ENCODE measurements at places on chromosomes 1 and 21.

GRCh38 chr1:3828391-3828790 is 28.6 kb downstream of the CEP104 start:
- no peak overlapping the region for H3K4me3 ChIP-seq
- no peaks in the 10 kb centered on the region for H3K27me3 ChIP-seq
- no peaks in the 10 kb centered on the region for H3K4me1 ChIP-seq
- no peak for DNase-seq
- peaks cover 69% of the 10 kb centered on the region for H3K36me3 ChIP-seq

DNA sequence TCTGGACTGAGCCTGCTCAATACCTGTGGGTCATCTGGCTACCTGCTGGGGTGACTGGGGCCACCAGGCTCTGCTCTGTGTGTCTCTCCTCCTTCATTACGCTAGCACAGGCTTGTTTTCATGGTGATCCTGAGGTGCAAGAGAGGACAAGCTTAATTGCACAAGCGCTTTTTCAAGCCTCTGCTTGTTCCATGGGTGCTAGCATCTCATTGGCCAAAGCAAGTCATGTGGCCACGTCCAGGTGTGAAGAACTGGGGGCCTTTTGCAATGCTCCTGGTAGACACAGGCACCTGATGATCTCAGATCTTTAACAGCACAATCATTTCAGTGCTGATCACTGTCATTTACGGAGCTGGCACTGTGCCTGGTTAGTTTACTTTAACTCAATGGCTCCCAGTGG is 114.6 kb downstream of the KAZN start:
- no peaks in the 10 kb centered on the region for H3K4me1 ChIP-seq
- H3K27ac ChIP-seq = no peak overlapping the region
- DNase-seq = no peak
- no peak overlapping the region for H3K4me3 ChIP-seq
- H3K27me3 ChIP-seq = no peaks in the 10 kb centered on the region

DNA sequence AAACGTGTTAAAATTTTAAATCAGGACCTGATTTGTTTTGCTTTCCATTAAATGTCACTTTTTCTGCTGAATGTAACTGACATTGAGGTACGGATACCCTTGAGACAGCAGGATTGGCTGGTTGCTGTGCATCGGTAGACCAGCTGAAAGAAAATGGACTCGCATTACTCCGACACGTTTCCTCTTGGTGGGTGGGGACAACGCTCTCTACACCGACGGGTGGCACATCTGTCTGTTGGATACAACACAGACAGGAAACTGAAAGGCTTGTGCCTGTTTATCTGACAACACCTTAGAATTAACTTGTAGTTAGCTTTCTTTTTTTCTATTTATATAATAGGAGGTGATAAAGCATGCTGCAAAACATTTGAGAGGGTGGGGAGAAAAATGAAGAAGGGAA is 19.4 kb downstream of the PRPF38A start:
- H3K4me1 ChIP-seq = peaks cover 67% of the 10 kb centered on the region
- peaks cover 45% of the 10 kb centered on the region for H3K36me3 ChIP-seq
- DNase-seq = peak; percentile 87
- H3K4me3 ChIP-seq = peak overlapping the region; percentile 39

GRCh38 chr1:10401281-10401680 is 2.4 kb downstream of the PGD start:
- no peak overlapping the region for H3K4me3 ChIP-seq
- peaks cover 39% of the 10 kb centered on the region for H3K4me1 ChIP-seq
- no peak for DNase-seq
- H3K36me3 ChIP-seq = peaks cover 58% of the 10 kb centered on the region

DNA sequence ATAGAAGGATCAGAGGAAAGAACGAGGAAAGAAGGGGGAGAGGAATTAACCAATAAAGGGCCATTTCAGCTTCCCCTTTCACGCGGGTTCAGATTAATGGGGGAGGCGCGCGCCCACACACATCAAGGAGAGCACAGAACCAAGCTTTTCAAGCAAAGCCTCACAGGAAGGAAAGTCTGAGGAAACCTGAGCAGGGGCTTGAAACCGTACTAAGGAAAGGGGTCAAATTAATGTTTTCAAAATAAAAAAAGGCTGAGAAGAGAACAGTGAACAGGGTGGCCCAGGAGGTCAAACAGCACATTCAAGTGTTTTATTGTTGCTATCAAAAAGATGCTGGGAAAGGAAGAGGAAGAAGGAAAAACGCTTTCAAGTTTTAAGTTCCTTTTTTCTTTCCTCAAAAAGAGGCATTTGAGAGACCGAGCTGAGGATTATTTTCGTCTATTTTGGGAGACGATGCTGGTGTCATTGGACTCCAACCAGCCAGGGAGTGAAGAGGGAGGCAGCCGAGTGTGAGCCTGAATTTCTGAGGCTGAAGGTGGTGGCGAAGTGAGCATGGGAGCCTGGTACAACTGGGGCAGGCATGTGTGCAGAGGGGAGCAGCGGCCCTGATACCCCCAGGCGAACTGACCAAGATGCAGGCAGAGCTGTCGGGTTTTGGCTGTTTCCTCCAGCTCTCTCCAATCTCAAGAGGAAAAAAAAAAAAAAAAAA is 88.4 kb downstream of the PROX1 start:
- H3K36me3 ChIP-seq = no peaks in the 10 kb centered on the region
- DNase-seq = no peak
- no peaks in the 10 kb centered on the region for H3K4me1 ChIP-seq
- H3K27ac ChIP-seq = no peak overlapping the region
- H3K27me3 ChIP-seq = no peaks in the 10 kb centered on the region
- no peak overlapping the region for H3K4me3 ChIP-seq

GRCh38 chr1:157682710-157683437 is 17.7 kb downstream of the FCRL3 start:
- no peak for DNase-seq
- H3K27me3 ChIP-seq = no peaks in the 10 kb centered on the region
- H3K27ac ChIP-seq = no peak overlapping the region
- H3K4me3 ChIP-seq = no peak overlapping the region

DNA sequence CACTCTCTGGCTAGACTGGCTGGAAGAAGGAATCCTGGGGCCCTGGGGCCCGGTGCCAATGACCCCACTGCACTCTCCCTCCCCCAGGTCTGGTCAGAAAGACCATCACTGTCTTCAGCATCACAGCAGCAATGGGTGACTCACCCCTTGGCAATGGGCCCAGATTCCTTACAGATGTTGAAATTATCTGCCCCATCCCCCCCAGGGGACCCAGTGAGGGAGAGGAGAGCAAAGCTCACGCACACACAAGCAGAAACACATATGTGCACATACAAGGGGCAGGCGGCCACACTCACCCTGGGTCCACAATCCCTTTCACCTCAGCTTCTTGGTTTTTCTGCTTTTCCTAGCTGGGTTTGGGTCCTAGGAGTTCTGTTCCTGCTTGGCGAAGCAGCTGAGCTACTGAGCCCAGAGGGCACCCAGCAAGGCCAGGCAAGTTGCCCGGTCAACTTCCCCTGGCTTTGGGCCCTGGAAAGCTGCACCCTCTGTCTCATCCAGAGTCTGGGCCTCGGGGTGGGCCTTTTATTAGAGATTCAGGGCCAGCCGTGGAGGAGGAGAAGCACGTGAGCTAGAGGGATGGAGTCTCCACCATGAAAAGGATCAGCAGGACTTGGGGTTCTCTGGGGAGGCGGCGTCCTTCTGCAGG is 2.6 kb downstream of the COL16A1 start:
- H3K27me3 ChIP-seq = no peaks in the 10 kb centered on the region
- H3K36me3 ChIP-seq = no peaks in the 10 kb centered on the region
- H3K4me1 ChIP-seq = peaks cover 8% of the 10 kb centered on the region
- H3K27ac ChIP-seq = no peak overlapping the region
- peak; percentile 39 for DNase-seq
- H3K4me3 ChIP-seq = no peak overlapping the region

DNA sequence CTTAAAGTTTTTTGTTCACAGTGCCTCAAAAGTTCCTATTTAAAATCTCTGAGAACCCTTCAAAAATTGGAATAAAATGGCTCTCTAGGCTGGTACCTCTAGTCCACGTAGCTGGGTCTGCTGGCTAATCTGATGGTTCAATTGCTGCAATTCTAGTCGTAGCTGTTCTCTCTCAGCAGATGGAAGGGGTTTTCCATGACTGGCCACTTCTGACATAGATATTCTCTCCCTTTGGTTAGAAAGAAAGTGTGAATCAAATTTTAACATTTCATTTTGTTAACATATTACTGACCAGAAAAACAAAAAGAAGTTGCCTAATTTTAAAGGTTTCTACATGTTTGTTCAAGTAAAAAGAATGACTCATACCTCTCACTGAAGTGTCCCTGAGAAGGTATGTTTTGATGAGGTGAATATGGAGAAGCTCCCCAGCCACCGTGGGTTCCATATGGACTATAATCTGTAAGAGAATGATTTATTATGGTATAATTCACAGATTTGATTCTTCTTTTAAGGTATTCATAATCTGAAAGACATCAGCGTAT is 29.3 kb upstream of the SERPINC1 start:
- H3K4me3 ChIP-seq = no peak overlapping the region
- H3K36me3 ChIP-seq = peaks cover 94% of the 10 kb centered on the region
- no peaks in the 10 kb centered on the region for H3K27me3 ChIP-seq
- no peaks in the 10 kb centered on the region for H3K4me1 ChIP-seq

GRCh38 chr1:201423655-201424054 is 2.1 kb upstream of the TNNI1 start:
- H3K4me3 ChIP-seq = no peak overlapping the region
- DNase-seq = no peak
- peaks cover 42% of the 10 kb centered on the region for H3K27me3 ChIP-seq
- no peaks in the 10 kb centered on the region for H3K4me1 ChIP-seq
- H3K27ac ChIP-seq = no peak overlapping the region

DNA sequence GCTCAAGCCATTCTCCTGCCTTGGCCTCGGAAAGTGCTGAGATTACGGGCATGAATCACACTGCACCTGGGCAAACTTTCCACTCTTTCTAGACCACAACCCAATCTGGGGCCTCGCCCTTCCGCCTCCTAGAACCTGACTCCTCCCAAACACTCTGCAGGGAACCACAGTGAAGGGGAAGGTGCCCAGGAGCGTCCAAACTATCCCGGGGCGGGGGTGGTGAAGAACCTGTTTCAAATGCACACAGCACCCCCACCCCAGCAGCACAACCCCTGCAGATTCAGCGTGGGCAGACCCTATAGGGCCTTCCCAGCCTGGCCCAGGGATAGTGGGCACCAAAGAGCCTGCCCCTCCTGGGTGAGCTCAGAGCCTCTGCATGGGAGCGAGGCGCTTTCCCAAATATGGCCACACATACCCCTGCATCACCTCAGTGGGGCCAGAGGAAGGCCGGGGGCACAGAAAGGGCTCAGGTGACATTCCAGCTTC is 86.9 kb downstream of the STUM start:
- H3K4me3 ChIP-seq = no peak overlapping the region
- no peaks in the 10 kb centered on the region for H3K27me3 ChIP-seq
- no peak overlapping the region for H3K27ac ChIP-seq

- no peak overlapping the region for H3K4me3 ChIP-seq
- H3K36me3 ChIP-seq = no peaks in the 10 kb centered on the region
- no peaks in the 10 kb centered on the region for H3K4me1 ChIP-seq
- peaks cover 9% of the 10 kb centered on the region for H3K27me3 ChIP-seq
- DNase-seq = no peak
Measured at GRCh38 chr21:45356251-45356650, 48.7 kb upstream of the COL18A1 start.

DNA sequence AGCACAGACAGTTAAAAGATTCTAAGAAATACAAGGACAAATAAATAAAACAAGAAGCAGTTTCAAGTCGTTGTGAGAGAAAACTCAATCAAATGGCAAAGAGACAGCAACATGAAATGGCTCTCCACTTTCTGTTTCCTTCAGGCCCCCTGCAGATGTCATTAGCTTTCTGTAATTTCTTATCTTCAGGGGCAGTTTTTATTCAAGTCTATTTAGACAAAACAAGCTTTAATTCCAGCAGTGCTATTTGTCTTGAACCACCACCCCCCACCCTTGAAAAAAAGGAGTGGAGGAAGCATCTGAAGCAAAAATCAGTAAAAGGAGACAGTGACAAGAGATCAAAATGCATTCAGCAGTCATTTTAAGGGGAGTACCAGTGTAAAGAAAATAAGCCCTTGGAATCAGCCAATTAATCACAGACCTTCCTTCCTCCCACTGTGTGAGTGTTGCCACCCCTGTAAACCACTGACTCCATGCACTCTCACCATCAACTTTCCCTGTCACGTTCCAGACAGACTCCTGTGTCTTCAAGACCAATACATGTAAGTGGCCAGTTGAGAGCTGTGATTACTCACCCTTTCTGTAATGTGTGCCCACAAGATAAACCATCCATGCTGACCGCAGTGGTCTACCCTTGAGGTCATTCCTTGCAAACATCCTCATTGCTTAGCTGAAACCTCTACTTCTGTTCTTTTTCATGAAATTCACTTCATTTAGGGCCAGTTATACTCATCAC is 136.1 kb upstream of the HOOK1 start:
- no peak overlapping the region for H3K27ac ChIP-seq
- H3K27me3 ChIP-seq = no peaks in the 10 kb centered on the region
- DNase-seq = no peak
- no peaks in the 10 kb centered on the region for H3K36me3 ChIP-seq

DNA sequence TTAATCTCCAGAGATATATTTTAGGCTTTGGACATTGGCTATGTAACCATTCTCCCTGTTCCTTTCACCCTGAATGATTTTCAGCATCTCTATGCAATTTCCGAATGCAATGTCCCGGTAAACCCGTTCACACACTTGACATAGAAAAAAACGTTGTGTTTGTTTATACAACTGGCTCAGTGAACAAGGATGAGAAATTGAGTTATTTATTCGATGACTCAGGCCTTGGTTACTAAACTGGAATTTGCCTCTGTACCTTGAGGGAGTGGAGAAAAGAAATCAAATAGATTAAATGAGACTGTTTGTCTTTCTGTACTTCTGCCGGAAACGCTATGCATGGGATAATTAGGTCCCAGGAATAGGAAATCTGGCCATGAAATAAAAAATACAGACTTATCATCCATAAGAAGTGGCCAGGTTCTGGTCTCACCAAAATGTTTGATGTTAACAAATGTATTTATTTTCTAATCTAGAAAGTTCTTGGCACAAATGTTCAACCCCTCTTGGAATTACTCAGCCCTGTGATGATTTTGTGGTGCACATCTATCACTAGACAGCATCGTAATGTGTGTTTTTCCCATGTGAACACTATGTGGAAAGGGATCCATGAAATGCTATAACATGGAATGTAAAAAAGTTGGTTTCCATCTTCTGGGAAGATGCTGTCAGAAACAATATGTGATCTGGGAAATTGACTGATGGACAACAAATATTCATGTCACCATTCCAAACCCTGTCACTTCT is 253.9 kb downstream of the DUSP10 start:
- H3K4me1 ChIP-seq = no peaks in the 10 kb centered on the region
- DNase-seq = no peak
- no peak overlapping the region for H3K27ac ChIP-seq
- H3K4me3 ChIP-seq = no peak overlapping the region
- H3K36me3 ChIP-seq = no peaks in the 10 kb centered on the region

DNA sequence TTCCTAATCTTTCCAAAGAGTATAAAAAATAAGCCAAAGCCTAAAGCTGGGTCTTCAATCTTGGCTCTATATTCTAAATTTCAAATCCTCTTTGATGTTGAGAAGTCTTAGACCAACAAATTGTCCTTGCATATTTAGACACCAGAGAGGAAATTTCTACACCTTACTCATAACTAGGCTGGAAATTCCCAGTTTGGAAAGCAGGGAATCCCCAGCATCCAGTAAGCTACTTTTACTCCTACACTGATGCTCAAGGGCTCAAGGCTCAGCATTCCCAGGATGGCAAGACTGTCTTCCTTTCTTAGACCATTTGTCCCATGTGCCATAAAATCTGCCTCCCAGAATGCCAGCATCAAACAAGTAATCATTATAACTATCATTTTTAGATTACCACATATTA is 28.3 kb downstream of the PRDX6 start:
- H3K27ac ChIP-seq = no peak overlapping the region
- no peaks in the 10 kb centered on the region for H3K4me1 ChIP-seq
- H3K36me3 ChIP-seq = no peaks in the 10 kb centered on the region
- H3K27me3 ChIP-seq = no peaks in the 10 kb centered on the region
- H3K4me3 ChIP-seq = no peak overlapping the region
